IMR-90 (cell line): ENCODE measurements at places on chromosomes 6 and 20.
A peak's percentile ranks its signal among the peaks of the same experiment; 100 is the strongest.

DNA sequence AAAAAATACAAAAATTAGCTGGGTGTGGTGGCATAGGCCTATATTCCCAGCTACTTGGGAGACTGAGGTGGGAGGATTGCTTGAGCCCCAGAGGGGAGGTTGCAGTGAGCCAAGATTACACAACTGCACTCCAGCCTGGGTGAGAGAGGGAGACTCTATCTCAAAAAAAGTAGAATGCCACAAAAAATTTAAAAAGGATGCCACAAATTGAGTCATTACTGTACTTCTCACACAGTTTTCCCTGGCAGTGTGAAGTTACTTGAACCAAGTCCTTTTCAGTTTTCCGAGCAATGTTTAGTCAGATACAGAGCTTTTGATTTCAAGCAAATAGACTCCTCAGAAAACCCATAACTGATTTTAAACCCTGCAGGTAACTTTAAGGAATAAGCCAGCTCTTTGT is 53.3 kb downstream of the TNFRSF21 start:
- DNase-seq, result no peak

DNA sequence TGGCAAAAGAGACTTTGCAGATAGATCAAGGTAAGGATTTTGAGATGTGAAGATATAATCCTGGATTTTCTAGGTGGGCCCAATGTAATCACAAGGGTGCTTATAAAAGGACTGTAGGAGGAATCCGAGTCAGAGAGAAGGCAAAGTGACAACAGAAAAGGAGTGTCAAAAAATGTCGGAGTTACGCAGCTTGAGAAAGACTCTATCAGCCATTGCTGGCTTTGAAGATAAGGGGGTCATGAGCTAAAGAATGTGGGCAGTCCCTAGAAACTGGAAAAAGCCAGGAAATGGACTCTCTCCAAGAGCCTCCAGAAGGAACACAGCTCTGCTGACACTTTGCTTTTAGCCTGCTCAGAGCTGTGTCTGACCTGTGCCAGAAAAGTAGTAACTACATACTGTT is 8.7 kb upstream of the RWDD1 start:
- no peak for DNase-seq

- peak; percentile 47 for DNase-seq
These were observed 17.9 kb downstream of the GNAS start for GRCh38 chr20:58870293-58871014.

DNA sequence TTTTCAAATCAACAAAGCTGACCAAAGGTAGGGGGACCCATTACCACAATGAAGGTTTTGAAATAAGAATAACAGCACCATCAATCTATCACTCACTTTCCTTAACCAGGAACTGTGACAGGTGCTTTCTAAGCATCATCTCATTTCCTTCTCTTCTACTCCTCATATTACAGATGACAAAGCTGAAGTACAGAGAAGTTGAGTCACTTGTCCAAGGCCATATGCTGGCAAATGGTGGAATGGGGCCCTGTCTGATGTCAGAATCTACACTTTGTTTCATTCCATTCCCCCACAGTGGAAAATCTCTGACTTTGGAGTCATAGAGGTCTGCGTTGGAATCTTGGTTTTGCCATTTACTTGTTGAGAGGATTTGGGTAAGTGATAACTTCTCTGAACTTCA is 222.5 kb upstream of the LRFN2 start:
- DNase-seq, result no peak

- DNase-seq, result no peak
These were observed 110.0 kb downstream of the GPX5 start for GRCh38 chr6:28635547-28636158.

DNA sequence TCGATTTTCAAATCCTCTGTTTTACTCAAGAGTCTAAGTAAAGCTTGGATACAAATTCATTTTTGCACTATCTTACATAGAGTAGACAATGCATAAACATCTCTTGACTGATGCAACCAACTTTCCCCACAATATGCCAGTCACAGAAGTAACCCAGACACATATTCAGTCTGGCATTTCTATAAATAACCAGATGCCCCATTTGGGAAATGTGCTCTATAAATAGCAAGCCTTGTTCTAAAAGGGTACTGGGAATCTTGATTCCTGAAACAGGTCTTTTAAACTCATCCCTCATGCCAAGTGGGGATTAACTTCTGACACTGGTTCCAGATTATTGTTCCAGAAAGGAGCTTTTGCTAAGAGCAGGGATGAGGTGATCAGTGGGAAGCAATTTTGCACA is 411.7 kb downstream of the EPM2A start:
- no peak for DNase-seq

- DNase-seq, result no peak
These were observed 11.5 kb downstream of the ITPR3 start for GRCh38 chr6:33632558-33633039.

DNA sequence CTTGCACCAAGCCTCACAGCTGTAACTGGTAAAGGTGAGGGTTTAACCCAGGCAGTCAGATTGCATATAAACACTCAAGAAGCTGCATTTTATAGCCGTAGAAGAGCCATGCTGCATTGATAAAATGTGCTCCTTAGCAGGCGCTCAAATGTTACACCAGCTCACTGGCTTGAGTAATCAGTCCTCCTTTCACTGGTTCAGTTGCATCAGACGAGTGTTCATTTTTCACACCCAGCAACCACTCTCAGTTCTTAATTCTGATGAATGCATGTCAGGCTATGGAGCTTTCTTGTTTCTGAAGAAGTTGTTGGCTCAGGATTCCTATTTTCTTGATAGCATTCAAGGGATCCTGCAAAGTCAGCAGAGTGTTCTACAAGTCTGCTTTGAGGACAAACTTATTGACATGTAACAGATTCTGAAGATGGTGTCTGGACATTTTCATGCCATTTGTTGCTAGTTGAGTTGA is 198.3 kb downstream of the PLCB1 start:
- no peak for DNase-seq

GRCh38 chr6:105794870-105795269 is 291.3 kb upstream of the PRDM1 start:
- no peak for DNase-seq

DNA sequence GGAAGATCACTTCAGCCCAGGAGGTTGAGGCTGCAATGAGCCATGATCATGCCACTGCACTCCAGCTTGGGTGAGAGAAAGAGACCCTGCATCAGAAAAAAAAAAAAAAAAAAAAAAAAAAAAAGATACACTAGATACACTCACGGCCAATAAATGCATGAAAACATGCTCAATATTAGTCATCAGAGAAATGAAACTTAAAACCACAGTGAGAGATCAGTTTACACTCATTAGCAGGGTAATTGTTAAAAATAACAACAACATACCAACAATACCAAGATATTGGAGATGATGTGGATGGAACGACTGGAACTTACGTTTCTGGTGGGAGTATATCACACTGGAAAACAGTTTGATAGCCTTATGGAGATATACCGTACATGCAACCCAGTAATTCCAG is 29.9 kb downstream of the HS3ST5 start:
- DNase-seq, result no peak

DNA sequence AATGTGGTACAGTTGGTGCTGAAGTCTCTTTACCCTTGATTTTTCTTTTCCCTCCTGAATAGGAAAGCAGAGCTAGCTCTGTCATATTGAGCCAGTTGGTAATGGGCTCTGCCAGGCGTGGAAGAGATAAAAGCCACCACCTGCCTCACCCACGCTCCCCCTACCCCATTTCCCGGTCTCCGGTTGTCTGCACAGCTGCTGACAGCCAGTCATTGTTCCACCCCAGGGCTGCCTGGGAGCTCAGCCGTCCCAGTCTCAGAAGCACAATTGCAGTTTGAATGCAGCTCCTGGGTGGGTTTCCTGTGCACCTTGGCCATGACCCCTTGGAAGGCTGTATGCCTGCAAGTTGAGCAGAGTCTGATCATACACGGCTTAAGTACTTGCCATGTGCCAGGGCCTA is 675.2 kb upstream of the FLRT3 start:
- DNase-seq, result no peak

DNA sequence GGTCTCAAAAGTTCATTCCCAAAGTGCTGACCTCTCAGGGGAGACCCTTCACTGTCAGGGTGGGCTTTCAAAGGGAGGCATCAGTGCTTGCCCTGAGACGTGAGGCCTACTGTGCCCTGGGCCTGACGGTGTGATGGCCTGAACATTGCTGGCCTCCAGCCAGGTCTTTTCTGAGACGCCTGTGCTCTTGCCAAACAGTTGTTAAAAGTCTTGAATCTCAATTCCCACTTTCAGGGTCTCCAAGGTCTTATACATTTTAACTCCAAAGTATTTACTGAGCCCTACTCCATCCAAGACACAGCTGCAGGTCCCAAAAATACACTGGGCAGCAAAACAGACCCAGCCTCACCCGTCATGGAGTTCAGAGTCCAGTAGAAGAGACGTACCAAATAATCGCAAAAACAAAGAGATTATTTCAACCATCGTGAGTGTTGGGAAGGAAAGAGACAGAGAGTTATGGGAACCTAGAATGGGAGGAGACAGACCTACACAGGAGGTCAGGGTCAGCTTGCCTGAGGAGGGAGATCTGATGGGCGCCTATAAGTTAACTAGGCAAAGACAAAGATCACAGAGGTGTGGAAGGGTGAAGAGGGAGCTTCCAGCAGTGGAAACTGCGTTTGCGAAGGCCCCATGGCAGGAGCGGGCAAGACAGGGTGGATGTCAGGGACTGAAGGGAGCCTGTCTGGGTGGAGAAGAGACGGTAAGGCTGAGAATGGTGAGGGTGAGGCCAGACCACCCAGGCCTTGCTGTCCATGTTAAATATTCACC is 446.3 kb downstream of the PREX1 start:
- DNase-seq, result no peak

GRCh38 chr6:33592595-33593413 is 12.7 kb upstream of the BAK1 start:
- no peak for DNase-seq

- peak; percentile 67 for DNase-seq
These were observed 50.8 kb downstream of the ZMYND8 start for GRCh38 chr20:47305667-47306066.

- DNase-seq, result peak; percentile 80
These were observed 764 bp downstream of the BAG6 start for GRCh38 chr6:31651602-31652191.

DNA sequence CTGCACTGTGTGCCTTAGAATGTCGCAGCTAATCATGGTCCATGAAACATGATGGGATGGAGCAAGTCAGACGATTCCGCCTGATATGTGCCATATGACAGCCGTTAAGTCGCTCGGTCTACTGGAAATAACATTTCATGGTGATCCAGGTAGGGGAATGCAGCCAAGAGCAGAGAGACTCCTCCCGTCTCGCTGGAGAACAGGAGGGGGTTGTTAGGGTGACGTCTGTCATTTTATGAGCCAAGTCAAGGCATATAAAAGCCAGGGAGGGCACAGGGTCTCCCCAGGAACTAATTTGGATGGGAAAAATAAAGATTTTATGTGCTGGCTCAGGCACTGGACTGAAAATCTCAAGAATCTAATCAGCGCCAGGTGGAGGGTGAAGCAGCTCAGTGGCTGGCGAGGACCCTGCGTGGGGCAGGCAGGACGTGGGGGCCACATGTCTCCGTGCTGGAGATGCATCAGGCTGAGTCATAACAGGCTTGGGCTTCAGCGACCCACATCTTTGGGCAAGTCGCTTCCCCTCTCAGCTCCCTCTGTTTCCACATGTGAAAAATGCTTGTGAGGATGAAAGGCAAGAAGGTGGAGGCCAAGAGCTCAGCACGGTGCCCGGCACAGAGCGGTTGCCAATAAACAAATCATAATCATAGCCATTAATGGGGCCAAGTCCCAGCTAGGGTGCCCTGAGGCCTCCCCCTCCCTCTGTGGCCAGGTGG is 234.6 kb downstream of the ANKRD60 start:
- no peak for DNase-seq

DNA sequence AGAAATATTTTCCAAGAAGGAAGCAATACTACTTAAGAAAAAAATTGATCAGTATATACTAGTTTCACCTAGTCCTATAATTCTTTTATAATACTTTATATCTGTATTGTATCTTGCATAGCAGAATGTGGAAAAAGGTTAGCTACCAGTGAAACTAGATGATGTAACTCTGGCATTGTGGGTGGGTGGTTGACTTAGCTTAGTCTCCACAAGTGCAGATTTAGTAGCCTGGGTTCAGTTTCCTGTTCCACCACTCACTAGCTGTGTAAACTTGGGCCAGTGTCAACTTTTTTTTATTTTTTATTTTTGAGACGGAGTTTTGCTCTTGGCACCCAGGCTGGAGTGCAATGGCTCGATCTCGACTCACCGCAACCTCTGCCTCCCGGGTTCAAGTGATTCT is 2.0 kb downstream of the MUC21 start:
- DNase-seq, result no peak

DNA sequence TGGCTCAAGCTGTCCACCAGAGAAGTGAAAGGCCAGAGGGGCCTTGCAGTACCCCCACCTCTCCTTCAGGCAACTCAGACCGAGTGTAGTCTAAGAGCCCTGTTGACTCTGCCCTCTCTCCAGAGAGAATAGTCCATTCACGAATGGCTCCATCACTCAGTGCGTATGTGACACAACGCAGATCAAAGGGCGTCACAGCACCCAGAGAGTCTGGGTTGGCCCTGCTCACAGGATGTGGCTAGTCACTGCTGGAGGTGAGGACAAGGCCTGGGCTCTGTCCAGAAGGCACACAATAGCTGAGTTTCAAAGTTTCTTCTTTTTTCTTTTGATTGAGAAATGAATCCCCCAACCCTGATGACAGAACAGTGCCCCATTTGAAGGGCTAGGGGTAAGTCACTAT is 74.1 kb downstream of the TRMT11 start:
- no peak for DNase-seq

DNA sequence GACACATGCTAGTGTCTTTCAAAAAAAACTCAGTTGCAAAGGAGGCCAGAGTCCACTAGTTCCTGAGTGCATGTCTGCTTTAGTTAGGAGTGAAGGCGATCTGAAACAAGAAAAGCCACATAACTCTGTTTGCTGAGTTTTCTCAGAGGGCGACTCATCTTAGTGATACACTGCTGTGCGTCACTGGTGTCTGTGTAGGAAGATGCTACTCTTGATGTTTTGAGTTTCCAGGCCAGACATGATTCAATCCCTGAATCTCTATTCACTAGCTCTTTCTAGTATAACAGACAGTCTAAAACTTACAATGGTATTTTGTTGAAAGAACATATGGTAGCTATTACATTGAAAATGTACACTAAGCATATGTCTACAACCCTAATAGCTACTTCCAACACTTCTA is 60.9 kb downstream of the GFRAL start:
- peak; percentile 88 for DNase-seq

DNA sequence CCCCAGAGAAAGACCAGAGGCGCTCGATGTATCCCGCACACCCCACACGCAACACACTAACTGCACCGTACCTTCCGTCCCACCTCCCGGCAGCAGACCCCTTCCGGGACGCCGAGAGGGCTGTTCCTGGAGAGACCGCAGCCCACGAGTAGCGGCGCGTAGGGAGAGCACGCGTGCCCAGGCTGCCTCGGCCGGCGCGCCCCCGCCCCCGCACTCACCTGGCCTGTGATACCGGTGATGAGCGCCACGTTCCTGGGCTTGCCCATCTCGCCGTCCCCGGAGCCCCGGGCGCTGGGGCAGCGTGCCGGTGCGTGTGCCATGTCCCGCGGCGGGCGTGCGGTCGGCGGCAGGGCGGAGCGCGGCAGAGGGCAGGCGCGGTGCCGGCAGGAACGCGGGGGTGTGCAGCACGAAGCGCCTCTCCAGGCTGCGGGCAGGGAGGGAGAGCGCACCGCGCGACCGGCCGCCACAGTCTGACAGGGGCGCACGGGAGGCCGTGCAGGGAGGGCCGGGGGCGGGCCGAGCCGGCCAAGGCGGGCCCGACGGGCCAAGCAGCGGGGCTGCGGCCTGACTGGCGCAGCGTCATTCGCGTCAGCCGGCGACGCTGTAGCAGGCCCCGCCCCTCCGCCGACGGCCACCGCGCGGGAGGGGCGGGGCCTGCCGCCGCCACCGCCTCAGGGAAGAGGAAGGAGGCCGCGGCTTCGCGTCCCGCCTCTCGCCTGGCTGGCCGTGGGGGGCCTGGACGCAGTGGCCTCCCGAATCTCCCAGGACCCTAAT is at the start of gene GMDS:
GMDS (minus strand) TSS at position 503 of the 774 bp plus-strand sequence.
- DNase-seq, result peak; percentile 91
